ENCODE measurements at places on chromosomes 3 and 15.

DNA sequence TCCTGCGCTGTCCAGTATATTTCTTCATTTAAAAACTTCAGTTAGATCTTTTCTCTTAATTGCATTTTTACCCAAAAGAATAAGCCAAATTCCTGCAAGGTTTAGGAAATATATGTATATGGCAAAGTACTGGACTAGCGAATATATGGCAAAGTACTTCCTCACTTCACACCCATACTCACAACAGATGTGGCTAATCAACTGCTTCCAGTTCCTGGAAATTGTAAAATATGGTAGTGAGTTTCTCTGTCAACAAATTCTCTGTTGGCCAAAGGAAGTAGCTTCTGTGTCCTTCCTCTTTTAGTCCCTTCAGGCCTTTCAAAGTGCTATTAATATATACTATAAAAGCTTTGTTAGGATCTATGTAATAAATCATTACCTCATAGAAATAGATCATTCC lies 22.0 kb downstream of the GPR15 start:
- no peak for DNase-seq

DNA sequence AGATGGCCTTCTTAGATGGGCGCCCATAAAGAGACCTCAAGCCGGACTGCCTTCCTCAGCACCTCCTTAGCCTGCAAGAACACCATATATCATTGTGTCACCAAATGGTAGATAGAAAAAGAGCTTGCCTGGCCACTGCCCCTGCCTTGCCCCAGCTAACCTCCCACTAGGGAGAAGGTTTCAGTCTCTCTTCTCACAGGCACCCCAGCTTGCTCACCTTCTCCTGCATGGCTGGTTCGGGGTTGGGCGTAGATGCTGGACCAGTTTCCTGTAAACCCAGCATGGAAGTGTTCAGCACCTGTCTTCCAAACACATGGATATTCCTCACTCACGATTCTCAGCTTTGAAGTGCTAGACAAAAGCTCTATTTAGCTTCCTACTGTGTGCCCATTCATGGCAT lies 3.3 kb upstream of the SLC22A14 start:
- DNase-seq: no peak

GRCh38 chr3:126752303-126753190 lies 48.5 kb downstream of the CHCHD6 start:
- DNase-seq: peak; percentile 57

DNA sequence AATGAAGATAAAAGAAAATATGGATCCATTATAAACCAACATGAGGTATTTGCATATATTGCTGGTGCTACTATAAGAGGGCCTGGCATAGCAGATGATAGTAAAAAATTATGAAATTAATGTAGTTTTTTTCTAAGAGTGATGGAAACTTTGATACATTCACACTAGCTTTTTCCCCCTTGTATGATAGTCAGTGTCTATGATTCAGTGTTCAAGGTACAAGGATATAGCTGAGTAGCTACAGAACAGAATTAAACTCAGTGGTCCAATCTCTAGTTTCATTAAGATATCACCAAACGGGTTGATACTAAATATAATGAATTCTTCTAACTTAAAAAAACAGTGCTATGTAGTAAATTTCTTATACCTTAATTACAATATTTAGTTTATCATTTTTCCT lies 49.9 kb upstream of the XRN1 start:
- DNase-seq: no peak

- no peak for DNase-seq
Observed at GRCh38 chr15:36230776-36231175, 348.6 kb upstream of the CDIN1 start.

- no peak for DNase-seq
Observed at GRCh38 chr3:194939949-194940770, 254.5 kb downstream of the FAM43A start.

- DNase-seq: no peak
Observed at GRCh38 chr3:156353563-156353962, 201.4 kb downstream of the SSR3 start.

DNA sequence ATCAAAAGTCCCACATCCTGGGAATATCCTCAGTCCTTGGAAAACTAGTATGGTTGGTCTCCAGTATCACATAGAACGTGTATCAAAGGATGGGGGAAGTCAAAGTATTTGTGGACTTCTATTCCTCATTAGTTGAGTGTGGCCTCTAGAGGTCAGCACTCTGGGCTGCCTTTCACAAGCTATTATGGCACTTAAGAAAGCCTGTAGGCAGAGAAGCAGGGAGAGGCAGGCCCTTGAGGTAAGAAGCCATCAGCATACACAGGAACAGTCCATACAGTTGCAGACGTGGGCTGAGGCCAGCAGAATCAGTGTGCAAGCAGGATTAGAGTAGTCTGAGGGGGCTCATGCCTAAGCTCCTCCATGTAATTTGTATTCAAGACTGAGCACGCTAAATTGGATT lies 341.7 kb downstream of the CLSTN2 start:
- DNase-seq: no peak

- no peak for DNase-seq
Observed at GRCh38 chr15:97479957-97480356, 480.5 kb upstream of the ARRDC4 start.

GRCh38 chr15:52178765-52179164 lies 12.4 kb downstream of the GNB5 start:
- DNase-seq: no peak

DNA sequence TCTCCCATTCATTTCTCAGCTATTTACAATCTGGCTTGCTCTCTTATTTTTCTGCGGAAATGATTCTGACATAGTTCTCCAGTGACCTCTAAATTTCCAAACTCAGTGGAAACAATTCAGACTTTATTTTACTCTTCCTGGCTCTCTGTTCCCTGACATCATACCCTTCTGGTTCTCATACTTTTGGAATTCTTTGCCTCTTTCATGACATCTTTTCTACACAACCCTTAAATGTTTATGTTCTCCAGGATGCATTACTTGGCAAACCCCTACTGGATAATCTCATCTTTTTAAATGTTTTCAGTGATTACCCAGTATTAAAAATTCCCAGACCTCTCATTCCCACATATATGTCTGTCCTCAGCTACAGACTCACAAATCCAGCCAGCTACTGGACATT lies 23.9 kb upstream of the PLSCR4 start:
- DNase-seq: no peak

DNA sequence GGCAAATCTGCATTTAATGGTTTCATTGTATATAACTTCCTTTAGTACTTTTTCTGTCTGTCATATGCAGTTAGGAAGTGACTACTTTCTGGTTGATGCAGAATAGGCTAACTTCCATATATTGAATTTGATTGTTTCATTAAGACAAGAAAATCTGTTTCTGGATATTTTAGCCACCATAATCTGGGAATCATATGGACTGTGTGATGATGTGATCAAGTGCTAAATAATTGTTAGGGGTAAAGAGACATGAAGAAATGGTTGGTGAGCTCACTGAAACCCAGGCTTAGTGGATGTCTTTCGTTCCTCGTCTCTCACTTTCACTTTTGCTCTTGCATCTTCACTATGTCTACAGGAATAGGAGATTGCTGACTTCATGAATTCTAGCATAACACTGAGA lies 3.5 kb upstream of the MNS1 start:
- no peak for DNase-seq

GRCh38 chr3:172751175-172751704 lies 714 bp downstream of the ECT2 start:
- no peak for DNase-seq

DNA sequence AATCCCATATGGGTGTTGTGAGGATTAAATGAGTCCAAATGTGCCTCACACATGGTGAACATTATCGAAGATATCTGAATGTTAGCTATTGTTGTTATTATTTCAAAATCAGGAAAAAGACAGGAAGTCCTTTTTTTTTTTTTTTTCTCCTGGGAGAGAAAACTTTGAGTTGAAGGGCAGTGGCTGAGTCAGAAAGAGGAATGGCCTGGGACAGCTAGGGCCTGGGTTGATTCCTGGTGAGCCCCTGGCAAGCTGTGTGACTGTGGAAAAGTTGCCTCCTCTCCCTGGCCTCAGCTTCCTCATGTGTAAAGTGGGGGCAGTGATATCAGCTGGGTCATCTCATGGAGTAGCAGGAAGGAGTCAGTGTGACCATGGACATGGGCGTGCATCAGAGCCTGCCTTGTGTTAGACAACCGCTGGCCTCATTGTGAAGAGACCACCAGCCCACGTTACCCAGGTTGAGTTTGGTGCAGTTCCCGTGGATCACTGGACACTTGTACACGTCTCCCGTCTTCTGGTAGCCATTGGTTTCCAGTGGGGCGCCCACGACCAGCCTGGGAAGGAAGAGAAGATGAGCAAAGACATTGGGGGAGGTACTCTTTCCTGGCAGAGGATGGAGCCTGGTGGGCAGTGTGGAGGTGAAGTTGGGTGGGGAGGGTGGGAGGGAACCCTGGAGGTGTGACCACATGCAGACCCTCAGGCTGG lies 63.1 kb downstream of the ITGA11 start:
- DNase-seq: no peak

DNA sequence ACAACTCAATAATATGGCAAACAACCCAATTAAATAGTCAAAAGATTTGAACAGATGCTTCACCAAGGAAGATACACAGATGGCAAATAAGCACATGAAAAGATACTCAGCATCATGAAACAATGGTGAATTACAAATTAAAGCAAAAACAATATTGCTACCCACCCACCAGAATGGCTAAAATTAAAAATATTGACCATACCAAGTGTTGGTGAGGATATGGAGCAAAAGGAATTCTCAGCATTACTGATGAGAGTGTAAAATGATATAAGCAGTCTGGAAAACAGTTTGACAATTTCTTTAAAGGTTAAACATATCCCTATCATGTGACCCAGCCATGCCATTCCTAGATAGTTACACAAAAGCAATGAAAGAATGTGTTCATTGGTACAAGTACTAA lies 5.7 kb upstream of the PXYLP1 start:
- DNase-seq: no peak

DNA sequence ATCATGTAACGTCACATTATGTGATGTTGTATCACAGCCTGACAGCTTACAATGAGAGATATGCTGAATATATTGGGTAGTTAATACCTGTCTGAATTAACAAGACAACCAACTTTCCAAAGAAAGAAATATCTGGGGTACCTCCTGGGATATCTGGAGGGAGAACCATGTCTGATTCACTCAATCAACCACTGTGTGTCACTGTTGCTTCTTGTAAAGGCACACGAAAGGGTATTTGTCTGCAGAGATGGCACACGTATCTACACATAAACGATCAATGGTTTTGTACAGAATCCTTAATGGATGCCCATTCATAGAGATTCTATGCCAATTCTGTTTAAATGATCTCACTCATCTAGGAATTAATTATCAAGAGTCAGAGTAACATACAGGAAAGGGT lies 252.1 kb upstream of the TMCO5A start:
- no peak for DNase-seq

DNA sequence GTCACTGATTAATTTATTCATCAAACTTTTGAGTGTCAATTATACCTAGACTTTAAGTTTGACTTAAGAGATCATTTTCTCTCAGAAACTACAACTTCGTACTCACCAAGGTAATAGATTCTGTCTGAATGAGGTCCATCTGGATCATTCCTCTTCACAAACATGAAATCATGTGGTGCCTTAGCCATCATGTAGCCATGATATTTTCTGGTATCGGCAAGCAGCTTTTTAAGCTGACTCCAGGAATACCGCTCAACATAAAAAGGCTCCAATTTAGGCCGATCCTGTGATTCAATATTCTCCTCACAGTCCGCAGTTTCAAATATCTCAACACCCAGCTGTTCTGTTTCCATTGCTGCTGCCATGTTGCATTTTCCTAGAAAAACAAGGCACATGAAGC lies 5.3 kb downstream of the DPP8 start:
- no peak for DNase-seq

DNA sequence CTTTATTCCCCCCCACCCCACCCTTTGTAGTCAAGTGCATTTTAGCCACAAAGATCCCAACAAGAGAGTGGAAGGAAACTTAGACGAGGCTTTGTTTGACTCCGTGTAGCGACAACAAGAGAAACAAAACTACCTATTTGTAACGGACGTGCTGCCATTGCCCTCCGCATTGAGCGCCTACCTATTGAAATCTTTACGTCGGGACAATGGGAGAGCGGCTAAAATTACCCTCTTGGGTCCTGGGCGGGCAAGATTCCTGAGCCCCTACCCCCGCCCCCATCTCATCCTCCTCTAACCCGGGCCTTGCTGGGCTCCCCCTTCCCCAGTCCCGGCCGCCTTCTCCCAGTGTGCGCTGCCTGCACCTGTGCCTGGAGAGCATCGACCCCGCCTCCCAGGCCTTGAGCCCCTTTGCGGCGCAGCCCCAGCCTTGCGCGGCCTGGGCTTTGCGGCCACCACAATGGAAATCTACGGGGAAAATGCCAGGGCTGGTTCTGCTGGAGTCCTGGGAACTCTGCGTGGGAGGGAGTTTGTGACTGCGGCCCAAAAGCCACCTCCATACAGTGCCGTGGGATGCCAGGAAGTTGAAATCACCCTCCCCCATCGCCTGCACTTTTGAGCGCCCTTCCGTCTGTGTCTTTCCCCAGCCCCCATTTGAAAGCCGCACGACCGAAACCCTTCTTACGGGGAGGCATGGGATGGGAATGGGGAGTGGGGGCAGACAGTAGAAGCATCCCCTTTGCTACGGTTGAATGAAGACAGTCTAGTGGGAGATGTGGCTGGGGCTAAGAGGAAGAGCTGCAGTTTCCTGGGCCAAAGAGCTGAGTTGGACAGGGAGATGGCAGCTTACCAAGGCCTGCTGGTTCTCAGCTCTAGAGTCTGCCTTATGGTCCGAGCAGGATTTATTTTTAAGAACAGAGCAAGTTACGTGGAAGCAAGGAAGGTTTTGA lies 1.1 kb upstream of the SOX2 start:
- no peak for DNase-seq

DNA sequence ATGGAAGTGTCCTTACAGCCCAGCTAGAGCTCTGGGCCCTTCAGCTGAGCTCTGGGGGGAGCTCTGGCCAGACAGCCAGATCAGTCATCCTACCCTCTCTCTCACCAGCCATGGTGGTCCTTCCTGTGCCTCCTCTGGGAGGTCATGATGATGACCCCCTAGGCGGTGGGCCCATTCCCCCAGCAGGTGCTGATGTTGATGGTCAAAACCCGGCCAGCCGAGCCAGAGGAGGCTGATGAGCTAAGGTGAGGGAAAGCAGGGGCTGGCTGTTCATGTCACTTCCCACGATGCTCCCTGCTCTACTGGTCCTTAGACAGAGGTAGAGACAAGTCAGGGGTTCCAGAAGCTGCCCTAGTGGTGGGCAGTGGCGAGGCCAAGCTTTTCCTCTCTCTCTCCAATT lies 35.0 kb downstream of the GRAMD2A start:
- no peak for DNase-seq

DNA sequence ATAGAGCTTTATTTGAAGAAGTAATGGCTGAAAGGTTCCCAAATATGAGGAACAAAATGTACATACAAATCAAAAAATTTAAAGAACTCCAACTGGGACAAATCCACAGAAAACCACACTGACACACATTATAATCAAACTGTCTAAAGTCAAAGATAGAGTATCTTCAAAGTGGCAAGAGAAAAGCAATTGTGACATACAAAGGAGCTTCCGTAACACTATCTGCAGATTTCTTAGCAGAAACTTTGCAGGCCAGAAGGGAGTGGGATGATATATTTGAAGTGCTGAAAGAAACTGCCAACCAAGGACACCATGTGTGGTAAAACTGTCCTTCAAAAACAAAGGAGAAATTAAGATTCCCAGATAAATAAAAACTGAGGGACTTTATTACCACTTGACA lies 91.9 kb downstream of the SENP2 start:
- no peak for DNase-seq

- DNase-seq: no peak
Observed at GRCh38 chr15:33309602-33310276, 1.0 kb upstream of the RYR3 start.
